Omental fat pad (tissue), 4 donors: ENCODE measurements at places on chromosomes 5 and 9.

GRCh38 chr5:109035436-109035835 lies 287.7 kb downstream of the FER start:
- DNase-seq = no peak

DNA sequence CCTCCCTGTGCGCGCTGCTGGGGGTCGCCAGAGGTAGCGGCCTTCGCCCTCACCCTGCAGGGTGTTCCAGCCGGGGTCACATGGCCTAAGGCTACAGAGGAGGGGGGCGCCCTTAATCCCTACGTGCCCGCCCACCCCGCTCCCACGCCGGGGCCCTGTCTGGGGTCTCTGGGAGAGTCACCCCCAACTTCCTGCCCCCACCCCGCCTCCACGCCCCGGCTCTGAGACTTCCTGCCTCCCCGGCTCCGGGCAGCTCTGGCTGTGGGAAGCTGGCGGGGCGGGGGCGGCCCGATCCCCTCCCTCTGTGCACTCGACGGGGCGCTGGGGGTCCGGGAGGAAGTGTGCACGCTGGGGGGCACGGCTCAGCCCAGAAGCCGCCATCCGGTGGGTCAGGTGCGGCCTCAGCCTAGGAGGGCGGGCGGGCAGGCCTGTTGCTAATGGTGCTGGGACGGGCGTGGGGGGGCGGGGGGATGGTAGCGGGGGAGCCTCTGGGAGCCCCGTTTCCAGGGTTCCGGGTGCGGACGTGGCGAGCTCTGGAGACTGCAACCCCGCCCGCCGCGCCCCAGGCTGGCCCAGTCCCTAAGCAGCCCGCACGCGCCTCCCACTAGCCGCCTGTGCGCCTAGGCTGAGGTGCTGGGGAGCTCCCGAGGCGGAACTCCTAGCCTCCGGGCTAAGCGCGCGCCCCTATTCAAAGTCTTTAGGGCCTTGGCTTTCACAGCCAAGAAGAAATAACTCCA lies 61.6 kb downstream of the CXXC5 start:
- DNase-seq = no peak

GRCh38 chr5:149240354-149240998 lies 31.2 kb upstream of the AFAP1L1 start:
- DNase-seq = no peak

- DNase-seq = no peak
Observed at GRCh38 chr9:134058716-134059115, 9.1 kb downstream of the BRD3 start.

- no peak for DNase-seq
Observed at GRCh38 chr5:134570886-134571285, 45.4 kb downstream of the JADE2 start.

DNA sequence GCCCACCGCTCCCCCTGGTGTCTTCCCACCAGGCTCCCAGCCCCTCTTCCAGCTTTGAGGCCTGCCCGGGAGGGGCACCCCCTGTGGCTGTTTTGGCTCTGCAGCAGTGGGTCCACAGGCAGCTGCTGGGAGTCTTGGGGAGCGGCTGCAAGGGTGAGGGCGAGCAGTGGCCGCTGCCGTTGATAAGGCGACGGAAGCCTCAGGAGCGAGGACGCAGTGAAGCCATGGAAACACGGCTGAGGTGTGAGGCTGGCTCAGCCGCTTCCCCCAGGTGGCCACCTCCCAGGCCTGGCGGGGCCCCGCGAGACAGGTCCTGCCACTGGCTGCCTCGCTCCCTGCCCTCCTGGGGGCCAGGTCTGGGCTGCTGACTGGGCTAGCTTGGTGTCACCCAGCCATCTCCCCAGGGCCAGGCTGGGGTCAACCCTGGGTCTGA lies 41.5 kb downstream of the CXXC5 start:
- no peak for DNase-seq

DNA sequence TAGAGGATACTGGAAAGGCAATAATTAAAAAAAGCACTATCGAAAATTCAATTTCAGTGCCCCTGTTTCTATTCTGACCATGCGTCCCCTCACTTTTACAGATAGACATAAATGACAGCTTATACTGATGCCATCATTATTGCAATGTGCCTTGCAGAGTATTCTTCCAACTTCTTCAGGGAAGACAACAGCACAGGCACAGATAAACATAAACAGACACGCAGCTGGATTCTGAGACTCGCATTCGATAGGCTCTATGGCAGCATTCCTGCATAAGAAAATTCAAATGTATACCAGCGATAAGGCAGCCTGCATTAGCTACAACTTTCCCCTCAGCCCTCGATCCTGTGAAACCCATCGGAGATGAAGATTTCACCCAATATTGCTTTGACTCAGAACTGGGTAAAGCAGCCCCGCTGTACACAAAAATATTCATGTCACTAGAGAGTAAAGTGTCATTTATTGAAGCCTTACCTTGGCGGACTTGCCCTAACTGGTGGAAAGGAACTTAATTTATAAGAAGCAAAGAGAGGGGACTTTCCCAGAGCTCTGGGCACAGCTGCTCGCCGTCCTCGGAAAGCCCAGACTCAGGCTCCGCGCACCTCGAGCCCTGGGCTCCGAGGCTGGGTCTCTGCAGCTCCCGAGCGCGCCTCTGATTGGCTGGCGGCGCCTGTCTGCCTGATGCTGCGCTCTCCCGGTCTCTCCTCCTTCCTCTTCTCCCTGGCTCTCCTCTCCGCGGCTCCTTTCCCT lies at the start of gene CDH18:
TSS of gene CDH18 (minus strand) at position 589 of the 750 bp plus-strand sequence. CDS start 149,214 bp downstream, outside the sequence.
- no peak for DNase-seq

GRCh38 chr5:151448038-151448985 lies 909 bp downstream of the SLC36A1 start:
- no peak for DNase-seq

DNA sequence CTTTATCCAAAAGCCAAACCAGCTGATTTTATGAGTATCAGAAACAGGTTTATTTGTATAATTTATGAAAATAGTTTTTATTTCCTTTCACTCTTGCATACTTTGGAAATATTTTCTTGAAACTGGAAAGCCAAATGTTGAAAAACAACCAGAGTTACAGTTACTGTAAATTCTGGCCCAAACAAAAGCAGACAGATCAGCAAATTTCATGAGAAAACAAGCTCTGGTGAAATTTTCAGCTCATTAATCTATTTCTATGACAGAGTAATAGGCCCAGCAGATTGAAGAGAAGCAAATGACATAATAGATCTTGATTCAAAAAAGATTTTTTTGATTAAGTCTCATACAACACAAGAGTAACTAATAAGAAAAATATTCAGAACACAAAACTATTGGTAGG lies 182.7 kb downstream of the ENC1 start:
- no peak for DNase-seq

DNA sequence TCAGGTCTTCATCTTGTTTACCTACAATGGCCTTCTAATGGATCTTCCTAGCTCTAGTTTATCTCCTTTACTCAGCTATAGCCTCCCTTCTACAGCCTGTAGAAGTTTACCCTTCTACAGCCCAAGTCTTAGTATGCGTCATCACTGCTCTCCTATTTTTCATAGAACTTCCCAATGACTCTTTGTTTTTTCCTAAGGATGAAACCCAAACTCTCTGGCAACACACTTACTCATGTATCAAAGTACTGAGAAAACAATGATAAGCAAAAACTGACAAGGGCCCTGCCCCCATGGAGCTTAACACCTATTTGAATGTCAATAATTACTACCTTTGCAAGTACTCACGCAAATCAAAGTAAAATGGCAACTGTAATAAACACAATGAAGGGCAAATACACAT lies 33.7 kb downstream of the LEAP2 start:
- no peak for DNase-seq

- no peak for DNase-seq
Observed at GRCh38 chr9:3502560-3503398, 23.0 kb downstream of the RFX3 start.

GRCh38 chr5:119289438-119290044 lies 66.3 kb upstream of the TNFAIP8 start:
- DNase-seq = no peak

- DNase-seq = no peak
Observed at GRCh38 chr5:24621792-24622191, 23.0 kb downstream of the CDH10 start.

DNA sequence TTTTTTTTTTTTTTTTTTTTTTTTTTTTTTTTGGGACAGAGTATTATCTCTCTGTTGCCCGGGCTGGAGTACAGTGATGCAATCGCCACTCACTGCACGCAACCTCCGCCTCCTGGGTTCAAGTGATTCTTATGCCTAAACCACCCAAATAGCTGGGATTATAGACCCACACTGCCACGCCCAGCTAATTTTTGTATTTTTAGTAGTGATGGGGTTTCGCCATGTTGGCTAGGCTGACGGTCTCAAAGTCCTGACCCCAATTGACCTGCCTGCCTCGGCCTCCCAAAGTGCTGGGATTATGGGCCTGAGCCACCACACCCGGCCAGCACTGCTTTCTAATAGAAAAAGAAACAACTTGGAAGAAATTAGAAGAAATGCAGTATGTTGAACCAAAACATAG lies 39.2 kb downstream of the TTC1 start:
- no peak for DNase-seq

- no peak for DNase-seq
Observed at GRCh38 chr5:128613128-128613527, 75.1 kb upstream of the FBN2 start.

GRCh38 chr5:80958616-80959015 lies 1.5 kb upstream of the RASGRF2 start:
- DNase-seq = no peak

DNA sequence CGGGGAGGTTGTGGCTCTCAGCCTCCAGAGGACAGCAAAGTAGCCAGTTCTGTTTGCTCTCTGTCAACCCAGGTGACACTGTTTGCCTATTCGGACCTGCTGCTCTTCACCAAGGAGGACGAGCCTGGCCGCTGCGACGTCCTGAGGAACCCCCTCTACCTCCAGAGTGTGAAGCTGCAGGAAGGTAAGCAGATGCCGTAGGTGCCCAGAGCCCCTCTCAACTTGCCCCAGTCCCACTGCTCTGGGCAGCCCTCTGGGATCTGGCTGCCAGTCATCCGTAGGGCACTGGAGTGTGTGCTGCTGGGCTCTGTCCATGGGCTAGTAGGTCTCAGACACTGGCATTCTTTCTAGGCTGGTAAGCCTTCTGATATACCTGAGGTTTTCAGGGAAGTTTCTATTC lies 59.3 kb downstream of the RGS3 start:
- no peak for DNase-seq

GRCh38 chr9:17799369-17799768 lies 220.5 kb downstream of the SH3GL2 start:
- no peak for DNase-seq

- DNase-seq = no peak
Observed at GRCh38 chr5:118407958-118408357, 580.4 kb downstream of the DTWD2 start.

- DNase-seq = no peak
Observed at GRCh38 chr9:87071473-87071872, 124.2 kb upstream of the GAS1 start.

DNA sequence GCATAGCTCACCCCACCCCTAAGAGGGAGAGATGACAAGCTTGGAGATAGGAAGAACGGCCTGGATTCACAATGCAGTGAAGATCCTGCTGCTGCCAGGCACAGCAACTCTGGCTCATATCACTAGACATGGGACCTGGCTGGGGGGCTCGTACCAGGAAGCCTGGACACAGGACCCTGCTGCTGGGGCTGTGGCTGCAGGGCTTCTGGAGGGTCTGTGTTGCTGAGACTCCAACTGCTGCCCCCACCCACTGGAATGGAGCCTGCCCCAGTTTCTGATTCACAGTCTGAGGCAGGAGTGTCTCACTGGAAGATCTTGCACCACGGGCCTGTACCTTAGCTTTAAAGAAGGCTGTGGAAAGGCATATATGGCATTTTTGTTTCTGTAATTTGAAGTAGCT lies 31.0 kb upstream of the GLRX start:
- DNase-seq = no peak

DNA sequence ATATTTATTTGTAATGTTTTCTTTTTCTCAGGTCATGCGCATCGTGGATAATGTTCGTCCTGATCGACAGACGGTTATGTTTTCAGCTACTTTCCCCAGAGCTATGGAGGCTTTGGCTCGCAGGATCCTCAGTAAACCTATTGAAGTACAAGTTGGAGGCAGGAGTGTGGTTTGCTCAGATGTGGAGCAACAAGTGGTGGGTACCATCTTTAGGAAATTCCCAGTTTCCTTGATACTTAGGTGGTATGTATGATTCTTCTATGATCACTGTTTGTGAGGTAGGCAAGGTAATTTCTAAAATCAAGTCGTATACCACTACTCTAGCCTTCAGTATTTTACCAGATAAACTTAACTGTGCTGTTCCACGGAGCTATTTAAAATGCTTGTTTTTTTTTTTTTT lies 36.2 kb downstream of the DDX46 start:
- no peak for DNase-seq

DNA sequence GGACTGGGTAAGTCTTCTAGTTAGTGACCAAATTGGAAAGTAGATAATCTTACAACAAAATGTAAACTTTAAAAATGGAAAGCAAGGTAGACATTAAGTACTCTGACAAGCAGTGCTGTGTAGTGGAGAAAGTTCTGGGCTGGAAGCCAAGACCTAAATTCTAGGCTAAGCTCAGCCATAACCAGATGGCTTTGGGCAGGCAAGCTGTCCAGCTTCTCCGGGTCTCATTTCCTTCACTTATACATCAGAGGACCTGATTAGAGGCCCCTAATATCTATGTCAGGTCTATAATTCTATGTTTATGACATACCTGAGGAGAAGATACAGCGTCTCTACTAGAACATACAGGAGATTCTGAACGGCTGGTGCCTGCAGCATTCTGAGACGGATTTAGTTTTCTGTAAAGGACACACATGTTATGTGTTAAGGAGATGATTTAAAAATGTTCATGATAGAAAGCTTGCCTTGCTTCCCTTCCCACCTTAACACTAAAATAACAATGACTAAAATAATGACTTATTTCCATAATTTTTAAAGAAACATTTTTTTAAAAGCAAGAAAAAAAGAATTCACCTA lies 61.2 kb downstream of the ELL2 start:
- no peak for DNase-seq

DNA sequence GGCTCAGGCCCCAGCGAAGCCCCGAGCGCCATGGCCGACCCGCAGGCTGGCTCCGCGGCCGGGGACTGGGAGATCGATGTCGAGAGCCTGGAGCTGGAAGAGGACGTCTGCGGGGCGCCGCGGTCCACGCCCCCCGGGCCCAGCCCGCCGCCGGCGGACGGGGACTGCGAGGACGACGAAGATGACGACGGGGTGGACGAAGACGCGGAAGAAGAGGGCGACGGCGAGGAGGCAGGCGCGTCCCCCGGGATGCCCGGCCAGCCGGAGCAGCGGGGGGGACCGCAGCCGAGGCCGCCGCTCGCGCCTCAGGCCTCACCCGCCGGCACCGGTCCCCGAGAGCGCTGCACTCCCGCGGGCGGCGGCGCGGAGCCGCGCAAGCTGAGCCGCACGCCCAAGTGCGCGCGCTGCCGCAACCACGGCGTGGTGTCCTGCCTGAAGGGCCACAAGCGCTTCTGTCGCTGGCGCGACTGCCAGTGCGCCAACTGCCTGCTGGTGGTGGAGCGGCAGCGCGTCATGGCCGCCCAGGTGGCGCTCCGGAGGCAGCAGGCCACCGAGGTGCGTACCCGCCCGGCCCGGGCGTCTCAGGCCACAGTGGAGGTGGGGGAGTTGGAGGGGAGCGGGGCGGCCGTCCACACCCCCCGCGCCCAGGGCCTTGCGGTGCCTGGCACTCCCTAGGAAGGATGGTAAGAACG lies 1.6 kb downstream of the DMRT2 start:
- no peak for DNase-seq
